ENCODE measurements at places on chromosomes 6 and 20.

DNA sequence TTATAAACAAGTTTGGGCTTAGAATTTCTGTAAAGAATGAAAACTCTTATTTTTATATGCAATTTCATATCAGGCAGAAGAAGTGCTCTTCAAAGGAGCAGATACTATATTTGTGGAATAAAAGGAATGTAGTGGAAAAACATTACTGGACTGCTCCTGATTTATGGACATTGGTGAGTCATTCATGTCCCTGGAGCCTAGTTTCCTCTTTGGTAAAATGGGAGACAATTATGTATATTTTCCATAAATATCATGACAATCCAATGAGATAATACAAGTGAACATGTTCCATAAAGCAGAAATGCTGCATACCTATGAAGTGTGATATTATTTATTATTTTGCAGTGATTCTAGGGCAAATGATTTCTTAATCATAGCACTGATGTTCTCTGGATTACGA, 445.8 kb upstream of the CITED2 start:
- DNase-seq, result no peak

GRCh38 chr20:48773837-48774418, 53.9 kb downstream of the PREX1 start:
- no peak for DNase-seq

DNA sequence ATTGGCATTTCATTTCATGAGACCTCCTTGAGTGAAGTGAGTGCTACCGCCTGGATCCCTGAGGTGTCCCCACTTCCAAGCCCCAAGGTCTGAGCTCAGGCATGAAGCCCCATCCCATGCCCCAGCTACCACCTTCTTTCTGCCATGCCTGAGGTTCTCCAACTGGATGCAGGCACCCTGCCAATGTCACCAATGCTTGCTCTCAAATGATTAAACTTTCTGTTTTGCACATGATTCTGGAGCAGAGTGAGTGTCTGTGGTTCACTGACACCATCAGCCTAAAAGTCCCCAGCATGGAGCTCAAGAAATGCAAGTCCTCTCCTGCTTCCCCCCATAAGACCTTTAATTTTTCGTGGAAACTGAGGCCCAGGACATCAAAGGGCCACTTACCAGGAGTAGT, 43.7 kb upstream of the BPIFA2 start:
- DNase-seq, result no peak

- DNase-seq, result no peak
These were observed 5.3 kb downstream of the CCNC start for GRCh38 chr6:99563056-99563723.
